ENCODE measurements at places on chromosomes 7 and 10.
A peak's percentile ranks its signal among the peaks of the same experiment; 100 is the strongest.

- no peak for DNase-seq
Measured at GRCh38 chr10:131647789-131648188, 253.0 kb upstream of the PPP2R2D start.

DNA sequence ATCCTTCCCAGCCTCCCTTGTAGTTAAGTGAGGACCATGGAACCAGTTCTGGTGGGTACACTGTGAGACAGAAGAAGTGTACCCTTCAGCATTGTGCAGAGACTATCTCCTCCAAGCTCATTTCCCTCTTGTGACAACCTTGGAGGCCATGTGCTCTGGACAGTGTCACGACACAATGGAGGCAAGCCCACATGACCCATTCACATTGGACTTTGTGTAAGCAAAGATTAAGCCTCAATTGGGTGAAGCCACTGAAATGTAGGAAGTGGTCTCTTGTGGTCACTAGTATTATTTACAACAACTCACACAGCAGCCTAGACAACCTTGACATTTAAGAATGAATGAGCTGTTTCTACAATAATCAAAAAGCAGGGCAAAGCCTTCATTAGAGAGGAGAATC is 124.2 kb downstream of the INHBA start:
- no peak for DNase-seq

- no peak for DNase-seq
Measured at GRCh38 chr10:99695761-99696160, 36.2 kb downstream of the COX15 start.

- DNase-seq = no peak
Measured at GRCh38 chr10:84015877-84016595, 123.3 kb upstream of the GHITM start.

DNA sequence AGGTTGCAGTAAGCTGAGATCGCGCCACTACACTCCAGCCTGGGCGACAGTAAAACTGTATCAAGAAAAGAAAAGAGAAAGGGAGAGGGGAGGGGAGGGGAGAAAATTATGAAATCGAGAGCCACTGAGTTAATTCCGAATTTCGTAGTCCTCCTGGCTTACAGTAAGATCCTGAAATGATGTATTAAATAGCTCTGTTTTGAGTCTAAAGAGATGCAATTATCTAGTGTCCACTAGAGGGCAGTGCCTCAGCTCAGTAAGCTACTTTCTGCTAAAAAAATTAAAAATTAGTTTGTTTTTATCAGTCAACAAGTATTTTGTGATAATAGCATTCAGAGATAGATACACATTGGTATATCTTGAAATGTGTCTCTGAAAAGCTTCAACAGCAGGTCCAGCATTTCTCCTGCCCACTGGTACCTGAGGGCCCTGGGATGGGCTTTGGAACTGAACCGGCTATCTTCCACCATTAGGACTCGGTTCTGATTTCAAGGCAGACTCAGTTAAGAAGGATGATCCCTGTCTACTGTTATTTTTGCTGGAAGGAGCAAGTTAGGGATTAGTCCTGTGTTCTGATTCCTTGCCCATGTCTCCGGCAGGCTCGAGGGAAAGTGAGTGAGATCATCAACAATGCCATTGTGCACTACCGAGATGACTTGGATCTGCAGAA is 19.5 kb downstream of the TSPAN33 start:
- DNase-seq = peak; percentile 60

- no peak for DNase-seq
Measured at GRCh38 chr7:7595451-7595850, 28.8 kb downstream of the MIOS start.

DNA sequence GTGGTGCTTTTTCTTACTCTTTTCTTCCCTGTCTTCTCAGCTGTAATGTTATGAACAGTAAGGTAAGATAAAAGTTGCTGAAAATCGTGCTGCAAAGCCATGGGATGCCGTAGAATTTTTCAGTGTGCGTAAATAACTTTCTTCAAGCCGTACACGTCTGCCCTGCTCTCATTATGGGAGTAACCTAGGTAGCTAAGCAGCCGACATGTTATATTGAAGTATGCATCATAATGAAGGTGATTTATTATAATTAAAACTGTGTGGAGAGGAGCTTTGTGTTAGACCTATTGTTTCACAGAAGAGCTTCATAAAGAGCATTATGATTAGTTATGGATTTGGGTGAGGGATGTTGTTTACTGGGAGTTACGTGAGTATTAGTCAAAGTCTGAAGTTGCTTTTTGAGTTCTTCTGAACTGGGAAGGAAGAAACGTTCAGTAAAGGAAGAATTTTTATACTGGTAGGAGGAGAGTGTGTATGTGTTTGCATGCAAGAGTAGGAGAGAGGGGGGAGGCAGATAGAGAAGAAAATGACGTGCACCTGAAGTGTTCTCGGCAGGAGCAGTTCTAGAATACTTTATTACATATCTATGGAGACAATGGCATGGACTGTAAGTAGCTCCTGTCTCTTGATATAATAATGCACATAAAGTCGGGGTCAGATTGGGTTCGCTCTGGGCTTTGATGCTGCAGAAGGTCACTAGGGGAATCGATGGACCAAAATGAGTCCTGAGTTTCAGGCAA is 56.3 kb downstream of the POU6F2 start:
- no peak for DNase-seq

- no peak for DNase-seq
Measured at GRCh38 chr10:125076891-125077541, 83.3 kb downstream of the CTBP2 start.

DNA sequence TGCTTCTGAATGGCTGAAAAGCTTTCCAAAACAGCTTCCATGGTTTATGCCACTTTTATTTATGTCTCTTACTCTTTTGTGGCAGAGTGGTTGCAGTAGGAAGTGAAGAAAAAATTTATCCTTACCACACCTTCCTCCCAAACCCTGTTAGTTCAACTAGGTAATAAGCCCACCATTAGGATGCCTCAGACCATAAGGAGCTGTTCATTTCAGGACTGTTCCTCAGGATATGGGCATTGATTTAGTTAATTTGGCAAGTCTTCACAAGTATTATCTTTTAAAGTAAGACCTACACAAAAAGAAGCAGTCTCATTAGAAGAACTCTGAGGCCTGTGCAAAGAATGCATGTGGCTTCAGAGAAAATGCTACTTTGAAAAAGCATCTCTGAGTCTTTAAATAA is 82.9 kb upstream of the PDLIM1 start:
- no peak for DNase-seq

- no peak for DNase-seq
Measured at GRCh38 chr7:26477381-26477990, 185.8 kb downstream of the SNX10 start.

DNA sequence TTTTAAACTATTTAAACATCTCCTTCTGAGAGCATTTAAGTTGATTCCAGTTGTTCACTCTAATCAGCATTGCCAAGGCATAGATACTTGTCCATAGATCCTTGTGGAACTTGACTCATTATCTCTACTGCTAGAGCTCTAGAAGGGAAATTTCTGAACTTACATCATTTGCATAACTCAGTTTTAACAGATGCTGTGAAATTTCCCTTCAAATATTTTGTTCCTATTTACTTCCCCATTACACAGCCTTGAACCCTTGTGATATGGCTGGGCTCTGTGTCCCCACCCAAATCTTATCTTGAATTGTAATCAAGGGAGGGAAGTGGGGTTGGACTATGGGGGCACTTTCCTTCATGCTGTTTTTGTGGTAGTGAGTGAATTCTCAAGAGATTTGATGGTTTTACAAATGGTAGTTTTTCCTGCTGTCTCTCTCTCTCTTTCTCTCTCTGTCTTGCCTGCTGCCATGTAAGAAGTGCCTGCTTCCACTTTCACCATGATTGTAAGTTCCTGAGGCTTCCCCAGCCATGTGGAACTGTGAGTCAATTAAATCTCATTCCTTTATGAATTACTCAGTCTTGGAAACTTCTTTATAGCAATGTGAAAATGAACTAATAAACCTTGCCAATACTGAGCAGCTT is 25.4 kb downstream of the INSIG1 start:
- DNase-seq = no peak

GRCh38 chr10:60614363-60614762 is 163.9 kb upstream of the CDK1 start:
- DNase-seq = no peak

DNA sequence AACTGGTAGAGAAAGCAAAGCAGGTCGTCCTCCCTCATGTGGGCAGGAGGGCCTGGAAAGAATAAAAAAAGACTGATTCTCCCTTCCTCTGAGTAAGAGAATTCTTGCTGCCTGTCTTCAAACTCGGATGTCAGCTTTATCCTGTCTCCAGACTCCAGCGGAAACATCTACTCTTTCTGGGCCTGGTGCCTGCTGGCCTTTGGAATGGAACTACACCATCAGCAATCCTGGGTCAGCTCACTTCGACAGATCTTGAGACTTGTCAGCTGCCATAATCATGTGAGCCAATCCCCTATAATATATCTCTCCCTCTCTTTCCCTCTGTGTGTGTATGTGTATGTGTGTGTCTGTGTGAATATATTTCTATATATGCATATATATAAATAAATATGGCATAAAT is 411.0 kb upstream of the DPP6 start:
- DNase-seq = no peak

GRCh38 chr10:115432188-115432819 is 339.1 kb downstream of the ATRNL1 start:
- DNase-seq = peak; percentile 14

DNA sequence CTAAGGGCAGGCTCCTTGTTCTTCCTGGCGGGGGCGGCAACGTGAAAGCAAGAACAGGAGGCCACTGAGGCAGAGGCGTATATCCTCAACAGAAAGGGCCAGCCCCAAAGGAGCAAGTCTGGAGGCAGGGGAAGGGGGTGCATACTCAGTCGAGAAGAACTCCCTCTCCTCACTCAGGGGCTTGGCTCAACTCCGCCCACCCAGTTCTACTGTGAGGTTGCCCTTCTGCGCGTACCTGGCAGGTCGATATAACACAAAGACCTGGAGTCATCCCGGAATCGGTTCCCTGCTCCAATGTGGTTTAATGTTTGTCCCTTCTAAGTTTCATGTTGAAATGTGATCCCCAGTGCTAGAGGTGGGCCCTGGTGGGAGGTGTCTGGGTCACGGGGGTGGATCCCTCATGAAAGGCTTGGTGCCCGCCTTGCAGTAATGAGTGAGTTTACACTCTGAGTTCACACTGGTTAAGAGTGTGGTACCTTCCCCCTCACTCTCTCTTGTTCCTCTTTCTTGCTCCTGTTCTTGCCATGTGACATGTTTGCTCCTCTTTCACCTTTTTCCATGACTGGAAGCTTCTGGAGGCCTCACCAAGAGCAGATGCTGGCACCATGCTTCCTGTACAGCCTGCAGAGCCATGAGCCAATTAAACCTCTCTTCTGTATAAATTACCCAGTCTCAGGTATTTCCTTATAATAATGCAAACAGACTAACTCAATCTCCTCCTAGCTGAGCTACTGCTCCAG is 32.6 kb downstream of the GSDME start:
- no peak for DNase-seq

DNA sequence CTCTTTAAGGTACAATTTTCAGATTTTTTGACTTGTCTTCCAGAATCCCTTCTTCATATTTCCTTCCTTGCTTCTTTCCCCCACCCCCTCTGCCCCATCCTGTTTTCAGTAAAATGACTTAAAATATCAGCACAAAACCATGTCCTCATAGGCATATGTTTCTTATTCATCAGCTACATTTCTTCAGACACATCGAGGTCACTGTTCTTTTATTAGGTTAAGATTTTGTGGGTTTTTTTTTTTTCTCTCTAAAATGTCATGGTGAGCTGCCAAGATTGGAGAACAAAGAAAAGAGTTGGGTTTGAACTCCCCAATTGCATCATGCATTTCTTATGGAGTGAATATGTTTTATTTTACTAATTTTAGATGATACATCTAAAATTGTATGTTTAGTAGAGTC is 35.8 kb downstream of the LAMB4 start:
- no peak for DNase-seq

- no peak for DNase-seq
Measured at GRCh38 chr7:79523436-79523835, 70.0 kb upstream of the MAGI2 start.

GRCh38 chr7:107494884-107495283 is 25.0 kb downstream of the GPR22 start:
- DNase-seq = no peak

- DNase-seq = peak; percentile 41
Measured at GRCh38 chr10:123614888-123615287, 51.3 kb upstream of the GPR26 start.

DNA sequence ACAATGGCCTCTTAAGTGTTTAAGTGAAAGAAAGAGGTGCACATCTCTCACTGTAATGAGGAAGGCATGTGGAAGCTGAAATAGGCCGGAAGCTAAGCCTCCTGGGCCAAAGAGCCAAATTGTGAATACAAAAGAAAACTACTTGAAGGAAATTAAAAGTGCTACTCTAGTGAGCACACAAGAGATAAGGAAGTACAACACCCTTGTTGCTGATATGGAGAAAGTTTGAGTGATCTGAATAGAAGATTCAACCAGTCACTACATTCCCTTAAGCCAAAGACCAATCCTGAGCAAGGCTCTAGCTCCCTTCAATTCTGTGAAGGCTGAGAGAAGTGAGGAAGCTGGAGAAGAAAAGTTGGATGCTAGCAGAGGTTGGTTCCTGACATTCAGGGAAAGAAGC is 8.2 kb downstream of the DKK1 start:
- DNase-seq = no peak

GRCh38 chr10:4024027-4024426 is 239.0 kb upstream of the KLF6 start:
- DNase-seq = no peak

DNA sequence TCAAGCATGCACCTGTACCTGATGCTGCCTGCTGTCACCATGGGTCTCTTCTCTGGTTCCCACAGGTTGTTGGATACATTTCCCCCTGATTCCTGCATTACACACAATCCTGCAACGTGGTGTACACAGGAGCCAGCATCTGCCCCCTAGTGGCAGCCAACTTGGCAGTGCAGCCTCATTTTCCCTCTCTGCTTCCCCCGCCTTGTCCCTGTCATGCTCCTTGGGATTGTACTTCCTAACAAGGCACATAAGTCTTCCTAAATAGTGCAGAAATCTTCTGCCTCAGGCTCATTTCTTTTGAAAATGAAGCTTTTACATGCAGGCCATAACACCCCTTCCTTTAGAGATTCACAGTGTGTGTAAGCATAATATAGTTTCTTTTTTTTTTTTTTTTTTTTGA is 387.5 kb downstream of the CCSER2 start:
- DNase-seq = peak; percentile 43

GRCh38 chr10:86592413-86592812 is 61.9 kb upstream of the OPN4 start:
- no peak for DNase-seq

- no peak for DNase-seq
Measured at GRCh38 chr7:111094419-111094818, 3.5 kb downstream of the LRRN3 start.

DNA sequence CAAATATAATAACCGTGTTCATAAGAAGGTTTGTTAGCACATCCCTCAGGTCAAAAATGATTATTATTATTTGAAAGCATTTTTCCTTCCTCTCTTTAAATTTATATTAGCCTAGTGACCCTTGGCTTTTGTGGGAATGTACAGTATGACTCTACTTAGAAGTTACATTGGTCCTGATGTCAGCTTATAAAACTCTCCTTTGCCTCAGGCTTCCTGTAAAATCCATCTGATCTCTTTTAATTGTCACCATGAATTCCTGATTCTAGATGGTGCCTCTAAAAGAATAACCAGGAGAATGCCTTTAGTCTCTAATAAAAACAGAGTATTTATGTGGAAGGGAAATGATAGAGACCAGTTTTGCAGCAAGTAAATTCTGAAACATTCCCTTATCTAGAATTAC is 1134.4 kb downstream of the XPNPEP1 start:
- DNase-seq = no peak

- no peak for DNase-seq
Measured at GRCh38 chr7:136228171-136228570, 251.0 kb upstream of the MTPN start.

GRCh38 chr10:11684717-11685645 is 57.2 kb upstream of the ECHDC3 start:
- peak; percentile 74 for DNase-seq

Data from GM13977 (cell line).